ENCODE measurements at places on chromosomes 3 and 15.

- H3K27ac ChIP-seq: no peak overlapping the region
- H3K4me3 ChIP-seq: no peak overlapping the region
- peaks cover 12% of the 10 kb centered on the region for H3K4me1 ChIP-seq
- H3K36me3 ChIP-seq: no peaks in the 10 kb centered on the region
Measured at GRCh38 chr15:43920815-43921214, 94.0 kb downstream of the WDR76 start.

DNA sequence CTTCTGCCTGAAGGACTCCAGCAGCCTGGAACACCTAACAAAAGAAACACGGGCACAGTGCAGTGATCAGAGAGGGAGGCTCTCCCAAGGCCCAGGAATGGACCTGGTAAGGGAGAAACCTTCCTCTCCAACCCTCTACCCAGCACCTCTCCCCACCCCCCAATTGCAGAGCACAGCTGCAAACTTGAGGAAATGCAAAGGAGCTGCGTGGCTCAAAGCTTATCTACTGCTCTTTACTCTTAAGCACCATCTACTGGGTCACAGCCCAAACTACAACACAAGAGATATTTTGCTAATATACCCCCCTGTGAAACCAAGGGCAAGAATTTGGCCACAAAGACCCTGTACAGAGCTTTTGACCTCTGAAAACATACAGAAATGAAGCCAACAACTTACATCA is 328.3 kb downstream of the OXSM start:
- DNase-seq: no peak
- H3K4me1 ChIP-seq: no peaks in the 10 kb centered on the region
- H3K4me3 ChIP-seq: no peak overlapping the region

- H3K4me1 ChIP-seq: no peaks in the 10 kb centered on the region
- no peak overlapping the region for H3K27ac ChIP-seq
- no peak overlapping the region for H3K4me3 ChIP-seq
- no peak for DNase-seq
- no peaks in the 10 kb centered on the region for H3K36me3 ChIP-seq
Measured at GRCh38 chr15:62135532-62136134, 29.5 kb downstream of the C2CD4B start.

- peak within 1 kb of the TSS; percentile 94 for H3K4me3 ChIP-seq
- H3K4me1 ChIP-seq: no peaks in the 10 kb centered on the region
- H3K36me3 ChIP-seq: peaks cover 28% of the 10 kb centered on the region
- peak within 1 kb of the TSS; percentile 75 for H3K27ac ChIP-seq
- H3K27me3 ChIP-seq: no peaks in the 10 kb centered on the region
- peak; percentile 100 for DNase-seq
Measured at GRCh38 chr3:101676765-101677435, at the start of gene ZBTB11. ZBTB11 (minus strand) TSS chr3:101677132; CDS start chr3:101676914, 218 bp downstream.

- H3K4me1 ChIP-seq: no peaks in the 10 kb centered on the region
- no peaks in the 10 kb centered on the region for H3K27me3 ChIP-seq
- H3K36me3 ChIP-seq: no peaks in the 10 kb centered on the region
- H3K27ac ChIP-seq: no peak overlapping the region
- H3K4me3 ChIP-seq: no peak overlapping the region
Measured at GRCh38 chr15:74277242-74277810, 41.2 kb downstream of the CCDC33 start.

- H3K4me1 ChIP-seq: peaks cover 2% of the 10 kb centered on the region
- no peaks in the 10 kb centered on the region for H3K27me3 ChIP-seq
- no peak overlapping the region for H3K4me3 ChIP-seq
- H3K36me3 ChIP-seq: no peaks in the 10 kb centered on the region
- no peak overlapping the region for H3K27ac ChIP-seq
Measured at GRCh38 chr3:138775254-138775595, 59.5 kb downstream of the PIK3CB start.

DNA sequence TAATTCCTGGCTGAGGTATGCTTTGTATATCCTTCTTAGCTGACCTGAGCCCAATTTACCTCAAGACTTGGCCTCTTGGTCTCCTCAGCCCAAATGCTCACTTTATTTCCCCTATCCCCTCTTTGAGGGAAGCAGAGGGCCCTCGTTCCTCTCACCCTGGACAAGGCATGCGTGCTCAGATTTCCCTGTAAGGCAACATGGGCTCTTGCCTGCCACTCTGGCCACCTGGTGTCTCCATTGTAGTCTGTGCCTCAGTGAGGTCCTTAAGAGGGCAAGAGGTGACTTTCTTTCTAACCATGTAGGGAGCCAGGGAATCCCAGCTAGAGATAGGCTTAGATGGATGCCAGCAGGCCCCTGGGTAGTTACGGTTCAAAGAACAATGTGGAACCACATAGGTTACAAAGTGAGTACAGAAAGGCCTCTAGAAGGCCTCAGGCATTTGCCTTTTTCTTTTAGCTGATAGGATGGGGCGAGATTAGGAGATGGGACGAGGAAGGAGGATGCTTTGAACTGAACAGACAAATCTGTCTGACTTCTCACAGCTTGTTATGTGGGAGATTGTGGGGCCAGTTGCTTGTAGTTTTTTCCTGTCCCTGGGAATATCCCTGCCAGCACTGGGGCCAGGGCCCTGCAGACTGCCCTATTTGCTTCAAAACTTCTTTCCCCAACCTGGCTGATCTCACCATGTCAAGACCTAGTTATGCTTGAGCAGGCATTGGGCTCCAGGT is 1.1 kb upstream of the INTS14 start:
- H3K27me3 ChIP-seq: no peaks in the 10 kb centered on the region
- peak; percentile 9 for DNase-seq
- H3K36me3 ChIP-seq: peaks cover 1% of the 10 kb centered on the region

DNA sequence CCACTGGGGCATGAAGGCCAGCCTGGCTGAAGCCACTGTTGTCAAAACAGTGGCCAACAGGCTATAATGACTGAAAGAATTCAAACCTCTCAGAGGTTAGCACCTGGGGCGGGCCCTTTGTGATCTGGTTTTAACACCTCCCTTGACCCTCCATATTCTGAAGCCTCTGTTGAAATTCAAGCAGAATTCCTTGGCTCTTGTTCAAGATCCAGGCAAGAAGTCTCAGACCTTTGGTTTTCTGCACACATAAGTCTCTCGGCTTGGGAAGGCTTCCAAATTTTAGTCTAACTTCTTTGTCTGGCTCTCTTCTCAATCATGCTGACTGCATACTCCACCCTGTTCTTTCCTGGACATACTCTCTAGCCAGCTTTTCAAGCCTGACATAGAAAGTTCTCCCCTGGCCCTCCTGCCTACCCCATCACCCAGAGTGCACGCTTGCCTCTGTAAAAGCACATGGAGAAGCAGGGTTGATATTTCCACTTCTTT is 144.5 kb downstream of the PDZRN3 start:
- peaks cover 4% of the 10 kb centered on the region for H3K4me1 ChIP-seq
- DNase-seq: no peak
- H3K36me3 ChIP-seq: peaks cover 4% of the 10 kb centered on the region
- H3K27ac ChIP-seq: no peak overlapping the region
- H3K4me3 ChIP-seq: no peak overlapping the region

- H3K4me3 ChIP-seq: no peak overlapping the region
- no peak for DNase-seq
- H3K27ac ChIP-seq: no peak overlapping the region
- no peaks in the 10 kb centered on the region for H3K4me1 ChIP-seq
Measured at GRCh38 chr3:45381168-45381852, 7.1 kb upstream of the LARS2 start.

DNA sequence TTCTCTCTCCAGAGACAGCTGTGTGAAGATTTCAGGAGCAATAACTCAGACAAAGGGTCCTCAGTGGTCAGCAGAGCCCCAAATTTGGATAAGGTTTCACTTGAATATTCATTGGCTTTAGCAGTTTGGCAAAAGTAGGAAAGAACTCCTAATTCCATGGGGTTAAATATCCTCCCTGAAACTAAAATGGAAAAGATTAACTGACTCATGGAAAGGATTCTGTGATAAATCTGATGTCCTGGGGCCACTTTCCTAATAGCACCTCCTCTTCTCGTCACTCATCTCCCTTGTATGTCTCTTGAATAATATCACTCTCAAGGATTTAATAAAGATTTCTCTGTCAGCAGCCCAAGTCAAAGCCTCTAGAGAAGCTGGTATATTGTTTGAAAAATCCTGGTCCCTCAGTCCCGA is 33.3 kb upstream of the TBC1D23 start:
- no peaks in the 10 kb centered on the region for H3K4me1 ChIP-seq
- no peak overlapping the region for H3K27ac ChIP-seq
- no peaks in the 10 kb centered on the region for H3K27me3 ChIP-seq
- H3K4me3 ChIP-seq: no peak overlapping the region
- H3K36me3 ChIP-seq: no peaks in the 10 kb centered on the region
- no peak for DNase-seq

DNA sequence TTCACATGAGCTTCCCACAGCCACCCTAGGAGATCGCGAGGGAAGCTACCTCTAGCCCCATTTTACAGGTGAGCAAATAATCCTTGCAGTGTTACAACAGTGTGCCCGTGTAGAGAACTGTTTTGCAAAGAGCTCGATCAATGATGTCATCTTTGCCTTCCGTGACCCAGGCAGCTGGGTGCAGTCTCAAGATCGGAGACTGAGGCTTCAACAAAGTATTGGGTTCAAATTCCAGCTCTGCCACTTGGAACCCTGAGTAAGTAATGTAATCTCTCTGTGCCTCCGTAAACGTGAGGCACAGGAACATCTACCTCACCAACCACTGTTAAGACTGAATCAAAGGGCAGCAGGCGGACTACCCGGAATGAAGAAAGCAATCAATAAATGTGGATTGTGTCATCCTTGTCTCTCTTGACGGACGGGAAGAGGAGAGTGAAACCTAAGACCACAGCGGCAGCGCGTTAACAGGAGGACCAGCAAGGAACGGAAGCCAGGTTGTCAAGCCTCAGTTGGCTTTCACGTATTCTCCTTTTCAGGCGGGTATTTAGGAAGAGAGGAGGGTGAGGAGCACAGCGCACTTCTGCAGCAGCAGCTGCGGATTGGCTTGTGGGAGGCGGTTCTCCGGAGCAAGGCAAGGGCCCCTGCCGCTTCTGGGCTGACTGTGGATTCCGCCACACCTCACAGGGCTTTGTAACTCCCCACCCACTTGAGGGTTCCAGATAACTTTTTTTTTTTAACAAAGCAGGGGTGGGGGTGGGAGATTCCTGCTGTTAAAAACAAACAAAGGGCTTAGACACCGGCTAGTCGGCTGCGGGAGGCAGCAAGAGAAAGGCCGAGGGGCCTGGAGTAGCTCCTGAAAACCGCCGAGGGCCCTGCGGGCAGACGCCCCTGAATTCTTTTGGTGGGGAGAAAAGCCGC is 1.5 kb upstream of the SMAD3 start:
- H3K4me3 ChIP-seq: no peak overlapping the region
- H3K27me3 ChIP-seq: peaks cover 16% of the 10 kb centered on the region
- H3K36me3 ChIP-seq: peaks cover 3% of the 10 kb centered on the region
- H3K4me1 ChIP-seq: peaks cover 21% of the 10 kb centered on the region

DNA sequence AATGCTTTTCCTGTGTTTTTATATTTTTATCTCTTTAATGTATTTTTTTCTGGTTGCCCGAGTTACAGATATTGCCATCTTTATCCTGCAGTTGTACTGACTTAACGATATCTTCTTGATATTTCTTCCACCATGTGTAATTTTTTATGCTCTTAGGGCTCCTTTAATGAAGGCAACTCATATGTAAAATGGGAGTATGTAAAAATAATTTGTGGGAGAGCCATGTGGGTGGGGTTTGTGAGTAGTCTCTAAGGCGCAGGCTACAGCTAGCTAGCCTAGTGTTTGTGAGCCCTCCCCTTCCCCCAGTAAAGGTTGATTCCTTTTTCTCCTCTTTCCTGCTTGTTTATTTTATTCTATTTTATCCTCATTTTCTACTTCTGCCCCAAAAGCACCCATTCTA is 38.1 kb downstream of the UBE2E1 start:
- H3K36me3 ChIP-seq: no peaks in the 10 kb centered on the region
- H3K4me1 ChIP-seq: peaks cover 9% of the 10 kb centered on the region
- DNase-seq: no peak
- no peak overlapping the region for H3K27ac ChIP-seq

DNA sequence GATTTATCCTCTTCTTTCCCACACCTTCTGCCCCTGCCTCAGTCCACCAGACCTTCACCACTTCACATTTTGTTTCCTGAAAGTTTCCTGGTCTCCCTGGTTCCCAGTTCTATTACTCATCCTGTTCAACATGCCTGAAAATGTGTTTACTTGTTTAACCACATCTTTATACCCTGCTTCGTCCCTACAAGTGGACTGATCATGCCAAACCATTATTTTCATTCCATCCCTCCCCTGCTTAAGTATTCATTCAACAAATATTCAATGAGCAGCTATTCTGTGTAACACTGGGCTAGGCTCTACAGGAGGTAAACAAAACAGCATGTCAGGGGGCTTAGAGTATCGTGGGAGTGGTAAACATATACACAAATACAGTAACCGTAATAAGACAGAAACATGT is 5.5 kb downstream of the MYO5A start:
- H3K36me3 ChIP-seq: no peaks in the 10 kb centered on the region
- no peak overlapping the region for H3K27ac ChIP-seq
- no peaks in the 10 kb centered on the region for H3K27me3 ChIP-seq
- DNase-seq: no peak
- H3K4me3 ChIP-seq: no peak overlapping the region

GRCh38 chr15:41944313-41944940 is 27.9 kb downstream of the EHD4 start:
- H3K36me3 ChIP-seq: no peaks in the 10 kb centered on the region
- H3K4me1 ChIP-seq: peaks cover 17% of the 10 kb centered on the region
- no peak overlapping the region for H3K4me3 ChIP-seq

DNA sequence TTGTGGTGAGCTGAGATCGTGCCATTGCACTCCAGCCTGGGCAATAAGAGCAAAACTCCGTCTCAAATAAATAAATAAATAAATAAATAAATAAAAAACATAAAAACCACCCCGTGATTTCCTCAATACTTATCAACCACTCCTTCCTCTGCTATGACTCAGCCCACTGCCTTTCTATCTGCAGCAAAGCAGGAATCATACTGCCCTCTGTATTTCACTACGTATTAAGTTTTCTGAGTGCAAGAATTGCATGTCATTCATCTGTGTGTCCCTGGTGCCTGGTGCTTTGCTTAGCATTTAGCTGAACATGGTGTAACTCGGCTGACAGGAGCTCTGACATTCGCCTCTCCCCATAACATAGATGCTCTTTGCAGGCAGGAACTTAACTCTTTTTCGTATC is 7.1 kb downstream of the LSG1 start:
- peaks cover 12% of the 10 kb centered on the region for H3K36me3 ChIP-seq
- no peak overlapping the region for H3K27ac ChIP-seq
- H3K27me3 ChIP-seq: no peaks in the 10 kb centered on the region
- no peak for DNase-seq

- no peaks in the 10 kb centered on the region for H3K4me1 ChIP-seq
- DNase-seq: no peak
- no peak overlapping the region for H3K27ac ChIP-seq
- H3K4me3 ChIP-seq: no peak overlapping the region
- no peaks in the 10 kb centered on the region for H3K36me3 ChIP-seq
Measured at GRCh38 chr3:173753593-173753992, 356.0 kb downstream of the NLGN1 start.

DNA sequence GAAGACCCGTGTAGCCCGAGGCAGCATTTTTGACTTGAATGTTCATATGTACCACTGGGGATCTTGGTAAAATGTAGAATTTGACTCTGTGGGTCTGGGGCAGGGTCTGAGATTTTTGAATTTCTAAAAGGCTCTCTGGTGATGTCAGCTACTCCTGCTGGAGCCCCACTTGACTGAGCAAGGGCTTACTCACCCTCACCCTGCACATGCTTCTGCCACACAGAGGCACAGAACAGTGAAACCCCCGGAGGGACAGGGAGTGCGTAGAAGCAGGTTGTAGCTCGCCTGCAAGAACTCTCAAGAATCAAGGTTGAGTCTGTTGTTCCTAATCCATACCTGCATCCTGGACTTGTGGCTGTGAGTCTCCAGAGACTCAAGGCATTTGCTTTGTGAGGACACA is 41.1 kb downstream of the SLCO3A1 start:
- no peaks in the 10 kb centered on the region for H3K4me1 ChIP-seq
- no peak for DNase-seq
- H3K27me3 ChIP-seq: no peaks in the 10 kb centered on the region
- H3K4me3 ChIP-seq: peak overlapping the region; percentile 16
- H3K27ac ChIP-seq: no peak overlapping the region

Measured in neuronal stem cell (in vitro differentiated cells).